ENCODE measurements at places on chromosomes 13 and 19.
A peak's percentile ranks its signal among the peaks of the same experiment; 100 is the strongest.

DNA sequence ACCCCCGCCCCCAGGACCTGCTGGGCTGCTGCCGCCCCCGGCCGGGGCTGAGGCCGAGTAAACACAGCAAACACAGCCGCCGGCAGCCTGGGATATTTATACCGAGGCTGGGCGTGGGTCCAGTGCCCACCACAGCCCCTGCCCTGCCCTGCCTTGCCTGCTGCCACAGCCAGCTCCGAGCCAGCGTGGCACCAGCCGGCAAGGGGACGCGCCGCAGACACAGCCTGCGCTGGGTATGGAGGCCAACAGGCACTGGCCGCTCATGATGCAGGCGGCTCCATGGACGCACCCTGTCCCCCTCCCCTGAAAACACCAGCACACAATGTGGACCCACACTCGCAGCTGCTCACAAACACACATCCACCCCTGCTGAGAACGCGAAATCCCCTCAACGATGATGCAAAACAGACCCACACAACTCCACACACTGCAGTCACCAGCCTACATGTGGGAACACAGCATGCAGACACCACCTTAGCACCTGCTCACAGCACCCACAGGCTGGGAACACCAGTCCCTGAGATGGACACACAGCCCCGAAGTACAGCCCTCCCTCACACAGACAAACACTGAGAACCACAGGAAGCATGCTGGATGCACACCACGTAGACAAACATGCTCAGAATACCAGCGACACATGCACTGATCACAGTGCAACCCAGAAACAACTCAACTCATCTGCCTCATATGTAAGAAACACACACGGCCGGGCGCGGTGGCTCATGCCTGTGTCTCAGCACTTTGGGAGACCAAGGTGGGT, 16.2 kb downstream of the CCDC97 start:
- H3K27me3 ChIP-seq: no peaks in the 10 kb centered on the region
- DNase-seq: peak; percentile 39
- peak overlapping the region; percentile 77 for H3K4me3 ChIP-seq
- H3K27ac ChIP-seq: peak overlapping the region; percentile 68

DNA sequence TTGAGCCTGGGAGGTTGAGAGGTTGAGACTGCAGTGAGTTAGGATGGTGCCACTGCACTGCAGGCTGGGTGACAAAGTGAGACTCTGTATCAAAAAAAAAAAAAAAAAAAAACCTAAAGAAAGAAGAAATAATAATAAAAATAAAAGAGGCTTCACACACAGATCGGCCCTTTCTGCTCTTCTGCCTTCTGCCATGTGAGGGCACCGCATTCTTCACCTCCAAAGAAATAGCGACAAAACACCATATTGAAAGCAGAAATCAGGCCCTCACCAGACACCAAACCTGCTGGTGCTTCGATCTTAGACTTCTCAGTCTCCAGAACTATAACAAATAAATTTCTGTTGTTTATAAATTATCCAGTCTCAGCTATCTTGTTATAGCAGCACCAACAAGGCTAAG, 3.0 kb downstream of the ZNF649 start:
- peaks cover 55% of the 10 kb centered on the region for H3K36me3 ChIP-seq
- peaks cover 23% of the 10 kb centered on the region for H3K4me1 ChIP-seq
- H3K27me3 ChIP-seq: no peaks in the 10 kb centered on the region
- H3K27ac ChIP-seq: no peak overlapping the region

DNA sequence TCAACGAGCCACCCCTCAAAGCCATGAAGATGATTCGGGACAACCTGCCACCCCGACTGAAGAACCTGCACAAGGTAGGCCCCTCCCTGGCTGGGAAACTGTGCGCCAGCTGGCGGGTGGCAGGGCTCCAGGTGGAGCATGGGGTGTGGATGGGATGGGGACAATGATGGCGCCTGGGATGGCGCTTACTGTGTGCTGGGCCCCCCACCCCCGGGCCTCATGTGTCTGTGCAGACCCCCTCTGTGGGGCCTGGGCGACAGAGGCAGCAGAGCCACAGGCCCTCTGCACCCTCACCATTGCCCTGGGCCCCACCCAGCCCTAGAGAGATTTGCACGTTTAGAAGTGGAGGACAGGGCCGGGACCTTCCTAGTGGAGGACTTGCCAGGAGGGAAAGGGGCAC, 19.0 kb upstream of the NCCRP1 start:
- no peaks in the 10 kb centered on the region for H3K27me3 ChIP-seq
- no peak for DNase-seq
- no peak overlapping the region for H3K27ac ChIP-seq
- no peaks in the 10 kb centered on the region for H3K36me3 ChIP-seq
- H3K4me1 ChIP-seq: no peaks in the 10 kb centered on the region

DNA sequence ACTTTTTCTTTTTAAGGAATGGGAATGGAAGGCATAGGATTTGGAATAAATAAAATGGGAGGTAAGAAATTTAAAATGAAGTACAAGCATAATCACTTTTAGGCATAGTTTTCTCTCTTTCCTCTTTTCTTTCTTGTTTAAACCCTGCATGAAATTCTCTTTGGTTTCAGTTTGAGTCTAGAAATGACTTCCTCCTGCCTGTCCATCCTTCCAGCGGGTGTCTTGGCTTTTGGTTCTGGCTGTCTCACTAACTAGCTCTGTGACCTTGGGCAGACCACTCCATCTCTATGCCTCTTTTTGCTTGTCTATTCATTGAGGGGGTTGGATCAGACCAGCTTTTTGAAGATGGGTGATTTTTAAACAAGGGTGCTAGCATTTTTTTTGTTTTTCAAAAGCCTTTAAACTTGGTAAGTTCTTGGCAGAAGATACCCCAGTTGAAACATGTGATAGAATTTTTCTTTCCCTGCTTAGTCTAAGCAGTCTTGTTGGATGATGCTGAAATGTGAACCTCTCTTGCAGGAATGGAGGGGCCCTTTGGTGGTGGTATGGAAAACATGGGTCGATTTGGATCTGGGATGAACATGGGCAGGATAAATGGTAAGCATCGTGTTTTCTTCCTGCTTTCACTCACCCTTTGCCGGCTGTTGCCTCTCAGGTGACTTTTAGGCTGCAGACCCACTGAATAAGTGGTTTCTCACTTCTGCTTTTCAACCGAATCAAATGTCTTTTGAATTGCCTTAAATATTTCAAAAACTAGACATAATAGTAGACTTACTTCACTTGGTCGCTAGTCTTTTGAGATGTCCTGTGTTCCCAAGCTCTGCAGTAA, 28.6 kb downstream of the PRAM1 start:
- H3K27me3 ChIP-seq: no peaks in the 10 kb centered on the region
- H3K36me3 ChIP-seq: peaks cover 11% of the 10 kb centered on the region
- peaks cover 55% of the 10 kb centered on the region for H3K4me1 ChIP-seq
- no peak for DNase-seq
- H3K4me3 ChIP-seq: peak overlapping the region; percentile 37
- H3K27ac ChIP-seq: peak overlapping the region; percentile 96

- H3K27me3 ChIP-seq: no peaks in the 10 kb centered on the region
- DNase-seq: no peak
- peaks cover 3% of the 10 kb centered on the region for H3K36me3 ChIP-seq
These were observed 6.7 kb downstream of the DBP start for GRCh38 chr19:48630296-48631063.

Measured in activated T-cell treated with anti-CD3 and anti-CD28 coated beads, Interleukin-2, amount 50 U/mL, for 72 hours (primary cell).